ENCODE measurements at places on chromosomes 1 and 21. TPM values are rescaled to one million over a fixed set of nuclear protein-coding genes. Genes with fewer than 3 reads are reported as not detected.

DNA sequence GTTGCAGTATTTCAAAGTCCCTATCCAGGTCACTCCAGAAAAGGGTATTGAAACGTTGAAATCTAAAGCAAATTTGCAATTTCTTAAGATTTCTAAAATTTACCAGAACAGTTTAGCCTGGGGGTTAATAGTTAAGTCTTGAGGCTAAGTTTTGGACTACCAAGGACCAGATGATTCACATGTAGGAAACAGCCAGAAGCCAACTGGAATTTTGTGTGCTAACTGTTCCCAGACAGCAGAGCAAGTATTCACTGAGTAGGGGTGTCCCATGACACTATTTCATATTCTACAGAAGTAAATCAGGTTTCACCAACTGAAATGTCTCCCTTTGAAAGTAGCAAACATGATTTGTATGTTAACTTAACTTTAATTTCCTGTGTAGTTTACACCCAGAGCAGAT lies 11.5 kb upstream of the C1orf105 start:
- no peak for DNase-seq

DNA sequence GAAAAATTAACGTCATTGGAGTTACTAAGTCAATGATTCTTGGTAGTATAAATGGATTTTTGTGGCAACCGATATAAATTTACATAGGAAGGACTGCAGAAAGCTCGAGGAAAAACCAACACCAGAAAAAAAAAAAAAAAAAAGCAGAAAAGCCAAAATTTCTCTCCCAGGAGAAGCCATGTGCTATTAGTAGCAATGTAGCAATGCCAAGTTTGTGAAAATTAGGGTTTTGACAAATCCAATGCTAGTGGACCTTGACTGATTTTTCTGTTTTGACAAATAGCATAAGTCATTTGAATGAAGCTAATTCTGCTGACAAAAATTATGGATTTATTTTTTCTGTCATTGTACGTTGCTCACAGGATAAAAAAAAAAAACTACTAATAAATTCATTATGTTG lies 1561.9 kb downstream of the MRPL39 start:
- no peak for DNase-seq

DNA sequence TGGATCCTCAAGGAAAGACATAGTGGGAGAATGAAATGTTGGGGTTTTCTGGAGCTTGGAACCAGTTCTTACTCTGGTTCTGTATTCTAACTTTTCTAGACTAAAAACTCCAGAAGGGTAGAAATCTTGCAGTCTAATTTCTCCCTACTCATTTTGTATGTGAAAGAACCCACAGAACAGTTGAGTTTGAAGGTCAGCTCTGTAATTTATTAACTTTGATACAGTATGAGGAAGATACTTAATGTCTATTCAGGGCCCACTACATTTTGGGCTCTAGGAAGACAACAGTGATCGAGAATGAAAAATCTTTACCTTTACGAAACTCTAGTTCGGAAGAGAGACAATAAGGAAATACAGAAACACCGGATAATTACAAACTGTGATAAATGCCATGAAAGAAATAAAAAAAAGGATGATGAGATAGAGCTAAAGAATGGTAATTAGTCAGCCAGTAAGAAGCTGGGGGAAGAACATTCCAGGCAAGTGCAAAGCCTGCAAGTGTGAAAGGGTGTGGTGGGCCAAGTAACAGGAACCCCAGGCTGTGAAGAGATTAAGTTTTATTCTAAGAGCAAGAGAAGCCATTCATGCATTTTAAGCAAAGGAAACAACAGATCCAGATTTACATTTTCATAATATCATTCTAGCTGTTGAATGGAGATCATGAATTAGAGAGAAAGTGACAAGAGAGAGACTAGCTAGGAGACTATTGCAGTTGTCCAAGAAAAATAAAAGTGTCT lies 159.9 kb upstream of the HMCN1 start:
- no peak for DNase-seq

DNA sequence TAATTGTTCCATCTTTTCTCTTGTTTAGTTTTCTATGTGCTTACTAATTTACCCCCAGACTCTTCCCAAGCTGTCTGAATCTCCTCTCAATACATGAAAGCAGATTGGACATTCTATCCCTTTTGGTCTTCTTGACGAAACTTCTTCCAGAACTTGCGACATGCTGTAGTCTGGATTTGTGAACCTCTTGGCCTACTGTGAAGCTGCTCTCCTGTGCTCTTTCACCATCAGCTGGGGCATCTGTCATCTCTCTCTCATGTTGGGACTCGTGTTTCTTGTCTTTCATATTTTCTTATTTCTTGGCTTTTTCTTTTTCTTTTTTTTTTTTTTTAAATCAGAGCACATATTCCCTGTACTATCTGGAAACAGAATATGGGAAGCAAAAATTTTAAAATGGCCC lies 6.8 kb downstream of the CPT2 start:
- DNase-seq: no peak

DNA sequence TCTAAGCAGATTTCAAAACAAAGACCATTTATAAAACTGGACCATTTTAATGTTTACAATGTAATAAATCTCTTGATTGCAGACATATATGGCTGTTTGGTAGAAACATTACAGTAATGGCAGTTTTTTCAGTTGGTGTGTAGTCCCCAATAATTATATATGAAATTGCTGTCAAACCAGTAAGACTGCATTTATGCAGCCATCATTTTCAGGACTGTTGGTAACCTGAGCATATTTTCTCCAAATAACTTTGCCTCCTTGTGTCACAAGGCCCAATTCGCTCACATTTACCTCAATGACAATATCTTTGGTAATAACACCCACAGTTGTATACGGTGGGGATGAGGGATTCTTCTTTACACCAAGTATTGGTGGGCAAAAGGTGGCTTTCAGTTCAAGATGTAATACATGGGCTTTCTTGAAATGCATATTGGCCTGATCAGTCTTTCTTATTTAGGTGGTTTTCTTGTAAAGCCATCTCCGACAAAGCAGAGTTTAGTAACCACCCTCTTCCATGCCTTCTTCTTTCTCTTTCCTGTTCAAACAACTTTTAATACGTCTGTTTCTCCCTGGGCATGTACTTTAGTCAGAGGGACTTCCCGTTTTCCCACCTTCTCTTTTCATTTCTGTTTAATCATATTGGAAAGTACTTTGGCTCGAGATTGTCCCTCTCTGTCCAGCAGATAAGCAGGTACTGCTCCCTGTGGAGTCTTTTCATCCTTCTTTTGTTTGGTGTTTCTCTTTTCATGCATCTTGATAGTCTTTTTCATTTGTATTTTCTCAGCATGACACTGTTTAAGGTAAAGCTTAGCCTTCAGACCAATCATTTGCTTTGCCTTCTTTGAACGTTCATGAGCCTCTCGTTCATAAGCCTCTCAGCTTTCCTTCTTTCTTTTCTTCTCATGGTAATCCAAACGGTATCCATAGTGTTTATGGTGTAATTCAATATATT lies 30.4 kb downstream of the ATP2B4 start:
- DNase-seq: no peak

- no peak for DNase-seq
These were observed 47.5 kb downstream of the HSF2BP start for GRCh38 chr21:43611598-43612369.

Gene CFAP57
- total RNA-seq: 0.21 TPM

Gene PLEKHA6
- total RNA-seq: 1.7 TPM

Gene TFAP2E
- 4.2 TPM for total RNA-seq

Gene MTMR11
- total RNA-seq: 15.6 TPM
